ENCODE measurements at places on chromosomes 4 and X. TPM values are rescaled to one million over a fixed set of nuclear protein-coding genes. Genes with fewer than 3 reads are reported as not detected.

The USP17L25 gene
- total RNA-seq: not detected

The INTS12 gene
- total RNA-seq: 14.1 TPM

The SLC26A1 gene
- total RNA-seq: 3.8 TPM

The GRIA2 gene
- not detected for total RNA-seq

The CXCL1 gene
- total RNA-seq: 8.4 TPM

DNA sequence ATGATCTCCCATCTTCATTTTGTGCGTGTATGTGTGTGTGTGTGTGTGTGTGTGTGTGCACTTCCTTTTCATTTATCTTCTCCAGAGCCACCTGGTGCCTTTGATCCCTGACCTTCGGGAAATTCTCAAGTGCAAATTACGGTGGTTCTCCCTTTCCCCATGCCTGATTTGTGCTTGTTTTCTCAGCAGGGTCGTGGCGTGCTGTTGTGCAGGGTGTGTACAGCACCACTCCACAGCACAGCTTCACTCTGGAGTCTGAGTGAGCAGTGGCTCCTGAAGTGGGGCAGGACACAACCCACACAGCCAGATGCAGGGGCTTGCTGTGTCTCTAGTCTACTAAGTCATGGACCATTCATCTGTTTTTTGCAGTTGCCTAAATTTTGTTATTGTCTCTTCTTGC, 114.2 kb upstream of the TBC1D9 start:
- no peak overlapping the region for H3K4me3 ChIP-seq
- H3K27me3 ChIP-seq: no peaks in the 10 kb centered on the region
- no peaks in the 10 kb centered on the region for H3K4me1 ChIP-seq
- DNase-seq: no peak
- H3K36me3 ChIP-seq: no peaks in the 10 kb centered on the region

- no peaks in the 10 kb centered on the region for H3K4me1 ChIP-seq
- H3K4me3 ChIP-seq: no peak overlapping the region
- H3K36me3 ChIP-seq: no peaks in the 10 kb centered on the region
- H3K27me3 ChIP-seq: no peaks in the 10 kb centered on the region
- no peak overlapping the region for H3K27ac ChIP-seq
- peak; percentile 29 for DNase-seq
Measured at GRCh38 chrX:136608295-136608933, 39.5 kb upstream of the CD40LG start.

DNA sequence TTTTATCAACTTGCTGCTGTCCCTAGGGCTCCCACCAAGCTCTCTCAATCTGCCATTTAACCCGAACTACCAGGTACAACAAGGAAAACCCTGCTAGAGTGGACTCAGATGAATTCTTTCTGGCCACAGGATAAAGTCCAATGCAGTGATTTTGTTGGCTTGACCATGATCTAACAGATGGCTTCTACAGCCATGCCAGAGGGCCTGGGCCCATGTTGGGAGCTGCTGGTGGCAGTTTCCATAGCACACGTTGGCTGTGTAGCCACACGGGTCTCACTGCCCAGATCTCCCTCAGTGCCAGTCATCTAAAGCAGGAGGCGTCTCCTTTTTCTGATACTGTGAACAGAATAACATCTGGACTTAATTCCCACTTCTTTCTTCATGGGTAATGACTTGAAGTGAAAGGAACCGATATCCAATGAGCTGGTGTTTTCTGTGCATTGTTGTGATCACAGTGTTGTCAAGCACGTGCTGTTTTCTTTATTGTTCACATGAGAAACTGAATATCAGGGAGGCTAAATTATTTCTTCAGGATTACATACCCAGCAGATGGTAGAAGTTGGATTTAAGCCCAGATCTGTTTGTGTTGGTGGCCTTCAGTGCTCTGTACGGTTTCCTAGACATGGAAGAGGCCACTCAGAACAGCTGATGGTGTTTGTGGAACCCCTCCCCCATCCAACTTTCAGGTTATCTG, 85.2 kb upstream of the CLCN4 start:
- no peaks in the 10 kb centered on the region for H3K36me3 ChIP-seq
- no peaks in the 10 kb centered on the region for H3K27me3 ChIP-seq
- no peaks in the 10 kb centered on the region for H3K4me1 ChIP-seq
- no peak overlapping the region for H3K4me3 ChIP-seq

GRCh38 chr4:156770140-156770539, 201.5 kb downstream of the PDGFC start:
- DNase-seq: no peak
- H3K4me1 ChIP-seq: peaks cover 3% of the 10 kb centered on the region
- no peak overlapping the region for H3K4me3 ChIP-seq
- no peaks in the 10 kb centered on the region for H3K36me3 ChIP-seq
- no peaks in the 10 kb centered on the region for H3K27me3 ChIP-seq

Measured in colonic mucosa (tissue), 4 donors.